ENCODE measurements at places on chromosomes 7 and 10.
A peak's percentile ranks its signal among the peaks of the same experiment; 100 is the strongest.

- no peak for DNase-seq
Observed at GRCh38 chr7:14381306-14381705, 391.8 kb upstream of the ETV1 start.

DNA sequence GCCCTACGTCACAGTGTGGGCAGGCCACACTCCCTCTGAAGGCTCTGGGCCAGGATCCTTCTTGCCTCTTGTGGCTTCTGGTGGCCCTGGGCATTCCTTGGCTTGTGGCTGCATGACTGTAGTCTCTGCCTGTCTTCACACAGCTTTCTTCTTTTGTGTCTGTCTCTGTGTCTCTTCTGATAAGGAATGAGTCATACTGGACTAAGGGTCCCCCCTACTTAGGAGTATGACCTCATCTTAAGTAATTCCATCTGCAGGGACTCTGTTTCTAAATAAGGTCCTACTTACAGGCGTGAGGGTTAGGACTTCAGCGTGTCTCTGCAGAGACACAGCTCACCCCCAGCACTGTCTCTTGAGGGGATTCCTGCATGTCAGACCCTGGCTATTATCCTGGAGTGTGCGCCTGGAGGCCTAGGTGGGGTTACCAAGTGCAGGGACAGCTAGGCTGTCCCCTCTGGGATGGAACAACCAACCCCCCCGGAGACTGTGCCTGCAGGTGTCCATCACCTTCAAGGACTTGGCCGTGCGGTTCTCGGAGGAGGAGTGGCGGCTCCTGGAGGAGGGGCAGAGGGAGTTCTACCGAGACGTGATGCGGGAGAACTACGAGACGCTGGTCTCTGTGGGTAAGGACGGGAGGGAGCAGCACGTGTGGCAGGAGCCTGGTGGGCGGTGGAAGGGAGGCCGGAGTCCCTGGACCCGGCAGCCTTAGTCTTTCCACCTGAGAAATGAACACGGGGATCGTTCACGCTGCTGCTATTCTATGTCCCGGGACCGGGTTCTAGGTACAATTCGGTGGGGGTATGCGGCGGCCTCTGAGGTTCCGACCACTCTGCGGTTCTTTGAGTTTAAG is 54.1 kb downstream of the ZNF467 start:
- DNase-seq = peak; percentile 54

GRCh38 chr10:93435621-93436397 is 46.3 kb downstream of the MYOF start:
- no peak for DNase-seq

GRCh38 chr10:81600185-81600584 is 274.8 kb upstream of the NRG3 start:
- DNase-seq = no peak

- DNase-seq = no peak
Observed at GRCh38 chr10:11528286-11528685, 83.2 kb downstream of the USP6NL start.

GRCh38 chr10:30562787-30563186 is 66.8 kb downstream of the LYZL2 start:
- no peak for DNase-seq

DNA sequence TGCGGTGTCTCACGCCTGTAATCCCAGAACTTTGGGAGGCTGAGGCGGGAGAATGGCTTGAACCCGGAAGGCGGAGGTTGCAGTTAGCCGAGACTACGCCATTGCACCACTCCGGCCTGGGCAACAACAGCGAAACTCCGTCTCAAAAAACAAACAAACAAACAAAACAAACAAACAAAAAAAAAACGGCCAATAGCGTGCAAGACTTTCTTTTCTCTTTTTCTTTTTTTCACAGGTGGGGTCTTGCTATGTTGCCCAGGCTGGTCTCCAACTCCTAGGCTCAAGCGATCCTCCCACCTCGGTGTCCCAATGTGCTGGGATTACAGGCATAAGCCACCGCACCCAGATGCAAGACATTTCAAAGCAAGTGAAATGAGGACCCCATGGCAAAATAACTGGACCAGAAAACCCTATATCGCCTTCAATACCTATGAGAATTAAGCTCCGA is 1.6 kb downstream of the PSAP start:
- no peak for DNase-seq

DNA sequence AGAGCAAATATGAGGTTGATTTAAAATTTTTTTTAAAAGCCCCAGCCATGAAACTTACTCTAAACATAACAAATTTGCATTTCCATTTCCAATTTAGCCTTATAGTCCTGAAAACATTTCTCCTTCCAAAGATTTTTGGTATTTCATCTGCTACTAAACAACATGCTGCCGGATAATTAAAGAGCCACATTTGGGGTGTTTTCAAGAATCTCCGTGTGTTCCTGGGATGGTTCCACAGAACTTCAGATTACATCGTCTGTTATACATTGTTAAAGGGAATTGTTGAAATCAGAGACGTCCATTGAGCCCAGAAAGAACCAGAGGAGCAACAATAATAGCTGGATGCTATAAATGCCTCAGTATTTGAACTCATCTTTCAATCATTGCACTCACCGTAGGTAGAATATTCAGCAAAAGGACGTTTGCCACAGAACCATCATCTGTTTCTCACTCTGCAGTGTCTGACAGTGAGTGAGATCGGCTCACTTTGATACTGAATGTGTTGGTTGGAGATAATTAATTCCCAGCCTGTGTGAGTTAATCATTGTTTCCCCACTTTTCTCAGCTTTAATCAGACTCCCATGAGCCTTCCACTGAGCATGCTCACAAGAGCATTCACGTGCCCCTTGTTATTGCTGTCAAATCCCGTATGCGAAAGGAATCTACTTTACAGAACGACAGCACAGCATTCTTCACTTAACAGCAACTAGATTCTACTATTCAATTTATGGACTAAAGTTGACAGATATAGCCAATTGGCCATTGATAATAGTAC is 128.4 kb upstream of the PALS2 start:
- DNase-seq = no peak

DNA sequence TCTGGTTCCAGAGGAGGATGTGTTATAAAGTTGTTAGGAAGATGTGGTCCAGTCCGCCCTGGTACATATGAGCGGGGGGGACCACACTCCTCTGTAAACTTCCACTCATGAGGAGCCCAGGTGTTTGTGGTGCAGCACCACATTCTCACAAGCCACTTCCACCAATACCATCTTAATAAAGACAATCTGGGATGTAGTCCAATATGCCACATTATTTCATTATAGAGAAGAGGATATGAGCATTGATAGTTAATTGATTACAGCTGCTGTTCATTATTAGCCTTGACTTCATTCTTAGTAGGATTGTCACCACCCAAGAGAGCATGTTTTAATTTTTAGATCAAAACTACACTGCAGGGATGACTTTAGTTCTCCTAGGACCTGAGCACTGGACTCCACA is 40.5 kb downstream of the ERCC6 start:
- DNase-seq = no peak

GRCh38 chr7:30251708-30252329 is 32.6 kb upstream of the ZNRF2 start:
- DNase-seq = no peak

- DNase-seq = no peak
Observed at GRCh38 chr10:64518456-64518855, 997.3 kb downstream of the REEP3 start.

- DNase-seq = no peak
Observed at GRCh38 chr7:82841828-82842227, 320.9 kb downstream of the PCLO start.

GRCh38 chr10:89481662-89482061 is 53.7 kb downstream of the SLC16A12 start:
- DNase-seq = no peak

DNA sequence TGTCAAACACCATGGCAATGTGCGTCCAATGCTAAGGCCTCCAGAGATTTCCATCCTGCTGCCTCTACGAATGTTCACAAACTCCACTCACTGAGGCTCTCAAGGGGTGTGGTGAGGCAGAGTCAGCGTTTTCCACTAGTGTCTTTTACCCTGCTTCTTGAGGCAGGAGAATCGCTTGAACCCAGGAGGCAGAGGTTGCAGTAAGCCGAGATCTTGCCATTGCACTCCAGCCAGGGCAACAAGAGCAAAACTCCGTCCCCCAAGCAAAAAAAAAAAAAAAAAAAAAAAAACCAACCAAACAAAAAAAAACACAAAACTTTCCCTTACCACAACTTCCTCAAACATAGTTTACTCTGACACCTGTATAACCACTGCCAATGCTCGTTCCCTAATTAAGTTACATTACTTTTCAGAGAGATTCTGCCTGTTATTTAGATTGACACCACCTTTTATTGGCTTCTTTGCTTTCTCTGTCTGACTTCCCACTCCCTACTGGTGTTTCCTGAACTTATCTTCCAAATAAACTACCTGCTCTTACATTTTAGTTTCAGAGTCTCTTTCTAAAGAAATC is 102.1 kb upstream of the ZNF746 start:
- DNase-seq = no peak

GRCh38 chr7:55055479-55055878 is 36.7 kb downstream of the EGFR start:
- no peak for DNase-seq

- DNase-seq = no peak
Observed at GRCh38 chr10:110138197-110138812, 69.1 kb upstream of the MXI1 start.

- no peak for DNase-seq
Observed at GRCh38 chr7:141679014-141679413, 23.0 kb downstream of the DENND11 start.

GRCh38 chr7:10939237-10939910 is 34.3 kb upstream of the PHF14 start:
- no peak for DNase-seq

DNA sequence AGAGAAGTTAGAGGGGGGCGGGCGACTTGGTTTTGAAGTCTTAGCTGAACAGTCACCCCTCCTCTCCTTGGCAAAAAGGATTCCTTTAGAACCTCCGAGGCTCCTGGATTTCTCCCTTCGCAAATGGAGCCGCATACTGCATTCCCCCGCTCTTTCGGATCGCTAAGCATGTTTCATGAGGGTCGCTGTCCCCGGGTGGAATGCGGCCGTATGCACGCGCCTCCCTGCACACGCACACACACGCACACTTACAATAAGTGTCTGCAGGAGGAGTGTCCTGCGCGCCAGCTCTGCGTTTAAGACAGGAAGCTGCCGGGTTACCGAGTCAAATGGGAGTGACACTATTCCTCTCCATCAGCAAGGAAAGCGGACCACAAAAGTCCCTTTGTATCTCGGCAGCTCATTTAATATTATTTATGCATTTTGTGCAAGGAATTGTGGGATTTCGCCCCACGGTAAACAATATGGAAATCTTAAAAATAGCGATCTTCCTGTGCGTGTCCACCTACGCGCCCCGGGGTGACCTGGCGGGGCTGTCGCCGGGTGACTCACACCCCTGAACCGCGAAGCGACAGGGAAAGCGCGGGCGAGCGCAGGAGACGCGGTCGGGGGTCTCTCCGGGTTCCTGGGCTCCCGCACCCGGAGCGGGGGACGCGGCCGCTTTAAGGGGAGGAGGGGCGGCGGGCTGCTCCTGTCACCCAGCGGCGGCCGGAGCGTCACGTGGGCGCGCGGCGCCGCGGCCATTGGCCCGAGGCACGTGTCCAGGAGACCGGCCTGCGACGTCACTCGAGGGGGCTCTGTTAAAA is 988 bp upstream of the EN2 start:
- peak; percentile 71 for DNase-seq

DNA sequence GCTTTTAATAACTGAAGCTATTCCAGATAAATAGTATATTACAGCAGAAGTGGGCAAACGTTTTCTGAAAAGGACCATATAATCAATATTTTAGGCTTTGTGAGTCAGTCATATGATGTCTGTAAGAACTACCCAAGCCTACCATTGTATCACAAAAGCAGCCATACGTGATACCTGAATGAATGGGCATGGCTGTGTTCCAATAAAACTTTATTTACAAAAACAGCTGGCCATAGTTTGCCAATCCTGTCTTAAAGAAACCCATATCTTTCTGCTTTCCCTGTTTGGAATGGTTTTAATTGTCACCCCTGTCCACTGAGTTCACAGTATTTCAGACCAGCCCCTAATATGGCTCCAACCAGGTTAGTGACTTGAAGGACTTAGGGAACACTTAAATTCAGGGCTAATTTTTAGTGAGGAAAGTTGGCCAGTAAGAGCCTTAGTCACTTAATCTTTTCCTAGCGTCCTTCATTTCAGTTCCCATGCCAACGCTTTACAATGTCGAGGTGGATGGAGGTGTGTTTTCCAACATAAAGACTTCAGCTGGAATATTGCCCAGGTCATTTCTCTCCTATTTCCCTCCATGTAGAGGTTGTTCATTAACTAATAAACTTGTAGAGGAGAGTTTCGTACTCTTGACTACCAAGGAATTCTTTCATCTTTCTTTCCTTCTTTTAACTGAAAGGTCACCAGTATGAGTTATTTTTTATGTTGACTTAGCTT is 184.5 kb downstream of the TRIL start:
- DNase-seq = no peak

DNA sequence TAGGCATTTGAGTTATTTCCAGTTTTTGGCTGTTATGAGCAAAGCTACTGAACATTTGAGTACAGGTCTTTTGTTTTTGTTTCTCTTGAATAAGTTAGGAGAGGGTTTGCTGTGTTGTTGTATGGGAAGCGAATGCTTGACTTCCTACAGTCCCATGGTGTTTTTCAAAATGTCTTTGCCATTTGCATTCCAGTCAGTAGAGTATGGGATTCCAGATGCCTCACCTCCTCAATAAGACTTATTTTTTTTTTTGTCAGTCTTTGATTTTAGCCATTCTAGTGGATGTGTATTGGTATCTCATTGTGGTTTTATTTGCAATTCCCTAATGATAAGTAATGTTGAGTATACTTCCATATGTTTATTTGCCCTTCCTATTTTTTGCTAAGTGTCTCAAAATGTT is 19.4 kb downstream of the CDK13 start:
- DNase-seq = no peak

DNA sequence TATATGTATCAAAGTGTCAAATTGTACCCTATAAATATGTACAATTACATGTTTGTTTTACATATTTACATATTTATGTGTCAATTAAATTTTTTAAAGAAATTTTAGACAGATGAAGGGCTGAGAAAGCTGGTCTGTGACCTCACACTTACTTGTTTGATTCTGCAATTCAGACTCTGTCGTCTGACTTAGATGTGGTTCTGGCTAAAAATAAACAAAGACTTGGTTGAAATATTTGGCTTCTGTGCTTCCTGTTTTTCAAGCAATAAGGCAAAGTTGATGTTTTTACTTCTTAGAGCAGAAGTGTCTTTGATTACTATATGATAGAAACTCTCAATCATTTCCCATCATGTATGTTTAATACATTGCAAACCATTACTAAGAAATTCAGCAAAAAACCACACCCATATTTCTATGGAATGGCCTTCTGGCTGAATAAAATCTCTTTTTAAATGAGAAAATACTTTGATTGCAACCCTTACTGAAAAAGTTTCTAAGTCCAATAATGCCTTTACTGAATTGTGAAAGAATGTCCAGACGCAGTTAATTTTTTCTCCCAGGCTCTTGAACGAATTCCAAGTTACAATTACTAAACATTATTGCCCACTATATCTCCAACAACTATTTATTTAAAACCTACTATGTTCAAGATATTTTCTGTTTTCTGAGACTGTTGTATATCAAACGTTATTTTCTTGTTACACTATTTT is 59.5 kb upstream of the PRKG1 start:
- no peak for DNase-seq

DNA sequence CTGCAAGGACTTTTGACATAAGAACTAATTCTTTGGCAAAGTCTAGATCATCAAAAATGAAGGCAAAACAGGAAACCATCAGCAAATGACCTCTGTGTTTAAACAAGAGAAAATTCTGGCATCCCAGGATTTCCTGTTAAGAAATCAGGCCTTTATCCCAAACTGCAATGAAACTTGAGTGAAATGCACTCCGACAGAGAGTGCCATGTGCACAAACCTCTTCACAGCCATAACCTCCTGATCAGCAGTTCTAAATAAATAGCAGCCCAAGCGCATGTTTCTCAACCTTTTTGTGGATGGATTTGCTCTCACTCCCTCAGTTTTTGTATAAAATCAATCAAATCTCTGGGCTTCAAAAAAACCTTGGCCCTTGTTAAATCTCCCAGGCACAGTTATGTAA is 107.7 kb upstream of the EEPD1 start:
- no peak for DNase-seq

Measured in activated CD8-positive, alpha-beta memory T cell treated with anti-CD3 and anti-CD28 coated beads for 24 hours (primary cell).